WTC11 (cell line): ENCODE measurements at places on chromosomes 5 and 9. TPM values are rescaled to one million over a fixed set of nuclear protein-coding genes. Genes with fewer than 3 reads are reported as not detected.

F2RL1 gene
- total RNA-seq = 37.3 to 38.9 TPM (median 37.5 TPM) in 3 replicates

SMIM33 gene
- total RNA-seq = not detected in 3 replicates

GNG10 gene
- total RNA-seq = 17.2 to 25.3 TPM (median 22.1 TPM) in 3 replicates

GRCh38 chr9:88523056-88523455 lies 11.9 kb upstream of the NXNL2 start:
- H3K4me1 ChIP-seq = peaks cover 27% of the 10 kb centered on the region
- no peak overlapping the region for H3K27ac ChIP-seq
- no peak for DNase-seq
- peaks cover 3% of the 10 kb centered on the region; the same call in 1 of the 2 replicates for H3K27me3 ChIP-seq
- H3K36me3 ChIP-seq = no peaks in the 10 kb centered on the region

DNA sequence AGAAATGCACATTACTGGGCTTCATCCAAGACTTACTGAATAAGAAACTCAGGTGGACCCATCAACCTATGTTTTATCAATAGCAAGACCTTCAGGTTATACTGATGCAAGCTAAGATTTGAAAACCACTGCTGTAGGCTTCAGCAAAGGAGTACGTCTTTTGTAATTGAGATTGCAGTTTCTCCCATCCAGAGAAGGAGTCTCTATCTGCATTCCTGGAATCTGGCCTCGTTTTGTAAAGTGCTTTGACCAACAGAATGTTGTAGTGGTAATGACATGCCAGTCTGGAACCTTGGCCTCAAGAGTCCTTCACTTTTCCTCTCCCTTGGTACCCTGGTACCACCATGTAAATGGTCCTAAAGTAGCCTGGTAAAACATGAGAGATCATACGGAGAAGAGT lies 32.2 kb upstream of the ELAVL2 start:
- H3K4me3 ChIP-seq = no peak overlapping the region
- no peaks in the 10 kb centered on the region for H3K27me3 ChIP-seq
- peak overlapping the region; percentile 10; the same call in 1 of the 2 replicates for H3K27ac ChIP-seq
- DNase-seq = no peak
- H3K4me1 ChIP-seq = peaks cover 6% of the 10 kb centered on the region

DNA sequence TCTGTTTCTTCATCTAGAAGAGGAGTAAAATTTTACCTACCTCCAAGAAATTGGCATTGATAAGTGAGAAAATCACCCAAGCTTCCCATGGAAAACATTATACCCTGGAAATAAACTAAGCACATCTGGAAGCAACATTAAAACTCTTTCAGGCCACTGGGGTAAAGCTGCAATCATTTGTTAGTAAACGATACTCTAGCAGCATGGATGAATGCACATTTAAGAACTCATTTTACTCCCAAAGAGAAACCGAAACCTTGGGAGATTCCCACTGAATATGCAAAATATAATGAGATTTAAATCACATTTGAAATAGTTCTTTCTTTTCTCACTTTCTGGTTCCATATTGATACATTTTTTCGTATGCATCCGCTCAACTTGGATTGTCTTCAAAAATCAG lies 467.5 kb downstream of the EFNA5 start:
- H3K27ac ChIP-seq = no peak overlapping the region
- no peak overlapping the region for H3K4me3 ChIP-seq
- H3K36me3 ChIP-seq = no peaks in the 10 kb centered on the region
- no peaks in the 10 kb centered on the region; the same call in 1 of the 2 replicates for H3K27me3 ChIP-seq
- no peak for DNase-seq

GRCh38 chr9:113219186-113219936 lies 1.7 kb downstream of the FKBP15 start:
- no peaks in the 10 kb centered on the region for H3K27me3 ChIP-seq
- peak overlapping the region; percentile 68; the same call in 1 of the 2 replicates for H3K27ac ChIP-seq
- peaks cover 26% of the 10 kb centered on the region for H3K4me1 ChIP-seq
- no peaks in the 10 kb centered on the region for H3K36me3 ChIP-seq
- no peak for DNase-seq
- peak overlapping the region; percentile 98 for H3K4me3 ChIP-seq

- H3K27ac ChIP-seq = no peak overlapping the region
- no peaks in the 10 kb centered on the region for H3K4me1 ChIP-seq
- DNase-seq = no peak
- no peak overlapping the region for H3K4me3 ChIP-seq
- H3K36me3 ChIP-seq = no peaks in the 10 kb centered on the region
These were observed 51.2 kb upstream of the TCF7 start for GRCh38 chr5:134063188-134063820.

DNA sequence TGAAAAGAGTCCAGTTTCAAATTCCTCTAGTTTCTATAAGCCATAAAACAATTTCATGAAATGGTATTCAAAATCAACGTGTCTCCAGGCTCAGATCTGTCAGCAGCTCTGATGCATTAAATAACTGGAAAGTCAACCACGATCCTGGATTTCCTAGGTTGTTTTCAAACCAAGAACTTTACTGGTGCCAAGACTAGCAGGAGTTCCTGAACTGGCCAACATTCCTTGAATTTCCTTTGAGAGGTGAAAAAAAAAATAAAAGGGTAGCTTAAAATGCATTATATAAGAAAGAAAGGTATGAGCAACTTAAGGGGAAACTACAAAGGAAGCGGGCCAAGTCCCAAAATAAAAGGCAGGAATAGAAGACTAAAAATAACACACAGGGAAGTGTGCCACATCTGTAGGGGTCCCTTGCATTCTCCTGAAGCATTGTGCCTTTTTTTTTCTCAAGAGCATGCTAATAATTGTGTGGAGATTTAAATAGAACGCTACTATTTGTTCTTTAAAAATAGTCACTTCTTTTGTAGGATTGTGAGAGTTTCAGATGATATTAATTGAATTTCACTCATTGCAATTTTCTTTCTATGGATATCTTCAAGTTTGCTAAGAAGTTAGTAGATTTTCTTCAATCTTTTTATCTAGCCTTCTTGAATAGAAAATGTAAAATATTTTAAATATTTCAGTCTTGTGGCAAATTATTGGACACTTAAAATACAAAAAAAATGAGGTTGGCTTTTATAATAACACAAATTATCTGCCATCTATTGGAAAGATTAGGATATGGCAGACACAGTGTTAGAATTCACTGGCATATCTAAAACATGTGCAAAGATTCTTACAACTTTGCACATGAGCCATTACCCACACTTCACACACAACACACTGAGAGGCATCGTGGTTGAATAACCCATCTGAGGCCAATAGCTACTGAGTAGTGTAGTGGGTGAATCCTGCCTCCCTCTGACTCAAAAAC lies 15.3 kb downstream of the ESM1 start:
- peaks cover 4% of the 10 kb centered on the region; the same call in 1 of the 2 replicates for H3K36me3 ChIP-seq
- no peaks in the 10 kb centered on the region for H3K27me3 ChIP-seq
- no peak overlapping the region for H3K27ac ChIP-seq
- H3K4me3 ChIP-seq = no peak overlapping the region

GRCh38 chr9:2859776-2860379 lies 16.0 kb upstream of the PUM3 start:
- peaks cover 4% of the 10 kb centered on the region; the same call in 1 of the 2 replicates for H3K4me1 ChIP-seq
- H3K27ac ChIP-seq = no peak overlapping the region
- peak; percentile 82 for DNase-seq
